Right atrium auricular region (tissue), 2 donors: ENCODE measurements at places on chromosomes 2 and 18.

GRCh38 chr2:216082805-216083204 is 1.1 kb downstream of the TMEM169 start:
- DNase-seq, result no peak

GRCh38 chr2:105861200-105861599 is 116.5 kb downstream of the NCK2 start:
- DNase-seq, result no peak

DNA sequence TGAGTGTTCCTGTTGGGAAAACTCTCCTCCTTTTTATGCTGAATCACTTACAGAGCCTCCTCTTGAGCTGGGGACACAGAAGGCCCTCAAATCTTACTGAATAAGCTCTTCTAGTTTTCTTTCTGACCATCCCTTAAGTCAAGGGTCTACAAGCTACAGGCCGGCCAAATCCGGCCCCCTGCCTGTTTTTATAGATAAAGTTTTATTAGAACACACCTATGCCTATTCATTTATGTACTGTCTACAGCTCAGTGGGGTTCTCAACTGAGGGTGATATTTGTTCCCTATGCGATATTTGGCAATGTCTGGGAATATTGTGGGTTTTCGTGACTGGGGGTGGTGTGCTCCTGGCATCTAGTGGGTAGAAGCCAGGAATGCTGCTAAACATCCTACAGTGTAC is 14.0 kb downstream of the CDC42EP3 start:
- DNase-seq, result no peak

DNA sequence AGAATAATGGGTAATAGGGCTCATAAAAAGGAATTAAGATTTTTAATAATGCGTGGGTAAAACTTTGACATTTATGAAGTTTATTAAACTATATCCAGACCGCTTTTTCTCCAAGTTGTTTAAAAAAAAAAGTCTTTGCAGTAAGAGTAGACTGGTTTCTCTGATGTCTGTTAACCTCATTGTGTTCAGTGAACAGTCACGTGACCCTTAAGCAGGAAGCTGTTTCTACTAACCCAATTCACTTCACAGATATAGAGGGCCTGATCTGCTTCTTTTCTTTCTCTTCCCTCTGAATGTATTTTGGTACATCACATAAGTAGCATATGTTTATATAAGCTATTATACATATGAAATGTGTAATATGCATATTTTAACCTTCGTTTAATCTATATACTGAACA is 1011.3 kb upstream of the CELF4 start:
- no peak for DNase-seq

DNA sequence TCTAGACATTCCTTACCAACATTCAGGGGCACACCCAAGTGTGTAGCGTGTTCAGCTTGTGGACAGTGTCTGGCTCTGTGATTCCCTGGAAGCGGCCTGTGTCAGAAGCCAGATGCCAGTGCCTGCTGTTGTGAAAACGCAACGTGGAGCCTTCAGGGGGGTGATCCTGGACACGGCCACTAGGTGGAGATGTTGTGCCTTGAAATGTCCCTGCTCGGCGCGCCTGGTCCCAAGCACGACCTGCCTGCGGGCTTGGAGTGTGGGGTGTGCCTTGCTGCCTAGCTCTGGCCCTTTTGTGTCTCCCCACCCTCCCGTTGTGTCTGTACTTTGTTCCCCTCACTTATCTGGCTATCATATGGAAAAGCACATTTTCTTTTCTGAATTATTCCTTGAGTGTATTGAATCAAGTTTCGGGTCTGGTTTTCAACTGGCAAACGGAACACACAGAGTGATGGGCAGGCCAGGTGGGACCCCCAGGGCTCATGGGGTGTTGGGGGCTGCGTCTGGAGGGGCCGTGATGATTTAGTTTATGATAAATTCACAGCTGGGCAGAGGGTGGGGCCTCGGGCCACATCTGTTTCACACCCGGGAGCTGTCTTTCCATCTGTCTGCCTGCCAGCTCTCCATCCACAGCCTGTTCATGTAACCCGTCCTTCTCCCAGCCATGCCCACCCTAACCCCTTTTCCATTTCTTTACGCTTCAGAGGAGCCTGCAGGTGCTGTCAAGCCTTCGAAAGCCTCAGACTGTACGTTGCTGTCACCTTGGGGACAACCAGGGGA is 95.5 kb downstream of the DYSF start:
- peak; percentile 84 for DNase-seq

GRCh38 chr18:57018845-57019244 is 128.0 kb upstream of the BOD1L2 start:
- no peak for DNase-seq

DNA sequence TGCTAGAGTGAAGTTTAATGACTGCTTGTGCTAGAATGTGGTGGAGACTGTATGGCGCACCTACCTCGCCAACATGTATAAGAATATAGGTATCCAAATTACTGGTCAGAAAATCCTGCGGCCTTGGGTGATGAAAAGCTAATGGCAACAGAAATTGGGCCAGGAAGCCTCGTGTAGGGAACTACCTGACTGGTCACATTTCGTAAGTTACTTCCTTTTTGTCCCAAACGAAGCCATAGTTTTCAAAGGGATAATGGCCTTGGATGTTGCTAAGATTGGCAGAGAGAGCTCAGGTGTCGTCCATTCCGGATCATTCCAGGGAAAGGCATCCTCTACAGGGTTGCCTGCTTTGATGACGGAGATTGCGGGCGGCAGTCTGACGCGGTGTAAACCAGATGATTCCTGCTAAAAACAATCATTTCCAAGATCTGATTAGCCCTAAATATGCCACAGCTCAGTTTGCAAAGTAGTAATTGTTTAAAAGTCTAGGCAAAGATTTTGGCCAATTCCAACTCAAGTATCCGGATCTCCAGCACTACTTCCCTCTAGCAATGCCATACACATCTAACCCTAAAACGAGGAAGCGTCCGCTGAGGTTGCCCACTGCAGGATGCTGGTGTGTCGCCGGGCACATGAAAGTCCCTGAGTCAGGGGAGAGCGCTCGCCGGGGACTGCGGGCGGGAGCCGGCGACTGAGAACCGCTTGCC is 708 bp upstream of the MALT1 start:
- no peak for DNase-seq

DNA sequence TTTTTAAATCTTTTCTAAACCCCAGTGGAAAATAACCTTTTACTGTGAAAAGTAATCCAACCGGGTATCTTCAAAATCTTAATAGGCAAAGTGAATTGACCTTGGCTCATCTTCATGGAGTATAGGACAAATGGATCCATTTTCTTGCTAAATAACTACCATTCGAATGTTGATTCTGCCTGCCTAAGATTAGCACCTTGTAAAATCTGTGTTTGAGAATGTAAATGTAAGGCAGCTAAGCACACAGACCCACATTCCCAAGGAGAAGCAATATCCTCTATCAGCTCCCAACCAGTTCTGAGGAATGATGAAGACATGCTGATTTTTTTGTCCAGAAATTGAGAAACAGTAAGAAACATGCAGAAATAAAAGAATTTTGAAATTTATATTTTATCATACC is 509.8 kb upstream of the SMIM21 start:
- no peak for DNase-seq

GRCh38 chr2:225471482-225471881 is 72.0 kb downstream of the NYAP2 start:
- no peak for DNase-seq

DNA sequence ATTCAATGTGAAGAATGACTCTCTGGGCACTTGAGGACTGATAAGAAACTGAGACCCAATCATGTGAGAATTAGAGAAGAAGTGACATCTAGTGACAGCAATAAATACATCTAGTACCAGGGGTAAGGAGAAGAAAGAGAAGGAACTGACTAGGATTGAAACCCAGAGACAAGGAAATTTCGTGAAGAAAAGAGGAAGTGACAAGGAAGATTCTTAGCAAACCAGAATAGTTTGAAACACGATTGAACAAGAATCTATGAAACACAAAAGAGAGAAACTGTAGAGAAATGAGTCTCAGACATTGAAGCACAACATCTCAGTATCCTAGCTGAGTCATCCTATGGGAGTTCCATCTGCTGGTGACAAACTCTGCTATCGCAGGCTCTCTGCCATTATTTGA is 571.9 kb upstream of the PKDCC start:
- DNase-seq, result no peak

- no peak for DNase-seq
Observed at GRCh38 chr2:141109633-141110032, 1021.2 kb downstream of the LRP1B start.

DNA sequence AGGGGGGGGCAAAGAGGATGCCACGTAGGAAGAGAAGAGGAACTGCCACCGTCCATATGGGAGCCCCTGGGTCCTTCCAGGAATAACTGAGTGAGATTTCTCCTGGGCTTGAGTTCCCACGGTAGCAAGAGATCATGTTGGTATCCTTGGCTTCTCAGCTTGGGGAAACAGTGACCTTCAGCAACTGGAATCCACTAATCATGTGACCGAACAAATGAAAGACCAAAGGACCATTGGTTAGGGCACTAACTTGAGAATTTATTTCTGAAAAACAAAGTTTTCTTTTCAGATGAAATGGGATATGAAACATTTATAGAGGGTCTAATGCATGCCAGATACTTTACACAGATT is 259.4 kb upstream of the ID2 start:
- DNase-seq, result no peak

DNA sequence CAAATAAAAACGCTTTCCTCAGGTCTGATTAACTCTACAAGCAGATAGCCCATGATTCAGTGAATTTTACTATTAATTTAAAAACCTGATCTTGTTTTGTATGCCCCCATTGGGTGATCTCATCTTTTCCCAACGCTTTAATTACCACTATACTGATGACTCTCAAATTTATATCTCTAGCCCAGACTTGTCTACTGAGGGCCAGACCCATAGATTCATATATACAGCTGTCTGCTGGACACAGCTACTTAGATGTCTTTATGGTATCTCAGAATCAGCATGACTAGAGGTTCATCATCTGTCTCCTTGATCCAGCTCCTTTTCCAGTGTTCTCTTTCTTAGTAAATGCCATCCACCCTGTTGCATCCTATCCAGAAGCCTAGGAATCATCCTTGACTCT is 33.8 kb downstream of the TAF1B start:
- DNase-seq, result no peak

GRCh38 chr18:7307526-7307925 is 76.6 kb downstream of the LRRC30 start:
- DNase-seq, result peak; percentile 28

DNA sequence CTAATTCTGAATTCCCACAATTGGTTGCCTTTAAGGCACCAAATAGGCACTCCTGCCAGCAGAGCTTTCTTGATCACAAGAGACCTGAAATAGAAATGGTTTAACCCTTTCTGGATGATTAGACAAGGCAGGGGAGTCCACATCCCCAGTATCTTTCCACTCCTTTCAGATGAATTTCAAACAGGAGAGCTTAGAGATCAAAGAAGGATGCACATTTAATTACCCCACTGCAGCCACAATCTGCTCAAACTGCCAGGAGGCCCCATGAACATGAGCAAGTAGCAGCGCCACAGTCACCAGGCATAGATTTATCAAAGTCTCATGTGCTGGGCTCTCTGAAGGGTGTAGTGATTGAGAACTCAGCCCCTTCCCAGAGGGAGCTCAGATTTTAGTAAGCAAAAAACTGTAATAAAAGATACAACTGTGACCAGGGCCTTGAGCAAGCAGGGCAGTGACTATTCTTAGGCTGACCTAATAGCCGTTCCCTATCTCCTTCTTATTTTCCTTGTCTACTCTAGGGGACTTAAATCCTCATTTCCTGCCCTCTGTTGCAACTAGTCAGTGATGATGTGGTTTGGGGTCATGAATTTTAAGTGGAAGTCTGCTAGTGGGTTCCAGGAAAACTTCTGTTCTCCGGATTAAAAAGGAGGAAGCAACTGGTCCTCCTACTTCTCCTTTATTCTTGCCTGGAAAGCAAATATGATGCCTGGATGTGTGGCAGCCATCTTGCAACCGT is 53.7 kb downstream of the SLC4A3 start:
- DNase-seq, result no peak

DNA sequence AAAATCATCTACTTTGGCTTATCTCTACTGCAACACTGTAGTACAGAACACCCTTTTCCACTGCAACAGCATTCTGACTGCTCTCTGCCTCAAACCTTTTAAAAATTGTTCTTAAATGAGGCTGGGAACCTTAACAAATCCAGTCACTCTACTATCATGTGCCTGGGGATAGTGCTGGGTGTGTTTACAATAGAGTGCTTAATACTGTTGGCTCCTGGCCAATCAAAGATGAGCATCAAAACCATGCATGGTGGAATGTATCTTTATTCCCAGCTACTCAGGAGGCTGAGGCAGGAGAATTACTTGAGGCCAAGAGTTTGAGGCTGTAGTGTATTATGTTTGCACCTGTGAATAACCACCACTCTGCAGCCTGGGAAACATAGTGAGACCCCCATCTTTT is 7.4 kb downstream of the ANKAR start:
- DNase-seq, result no peak

GRCh38 chr2:217616936-217617335 is 385.9 kb downstream of the TNS1 start:
- DNase-seq, result no peak

GRCh38 chr2:122627388-122627787 is 871.9 kb downstream of the TSN start:
- no peak for DNase-seq

- DNase-seq, result no peak
Observed at GRCh38 chr2:165601928-165602521, 132.5 kb downstream of the CSRNP3 start.

DNA sequence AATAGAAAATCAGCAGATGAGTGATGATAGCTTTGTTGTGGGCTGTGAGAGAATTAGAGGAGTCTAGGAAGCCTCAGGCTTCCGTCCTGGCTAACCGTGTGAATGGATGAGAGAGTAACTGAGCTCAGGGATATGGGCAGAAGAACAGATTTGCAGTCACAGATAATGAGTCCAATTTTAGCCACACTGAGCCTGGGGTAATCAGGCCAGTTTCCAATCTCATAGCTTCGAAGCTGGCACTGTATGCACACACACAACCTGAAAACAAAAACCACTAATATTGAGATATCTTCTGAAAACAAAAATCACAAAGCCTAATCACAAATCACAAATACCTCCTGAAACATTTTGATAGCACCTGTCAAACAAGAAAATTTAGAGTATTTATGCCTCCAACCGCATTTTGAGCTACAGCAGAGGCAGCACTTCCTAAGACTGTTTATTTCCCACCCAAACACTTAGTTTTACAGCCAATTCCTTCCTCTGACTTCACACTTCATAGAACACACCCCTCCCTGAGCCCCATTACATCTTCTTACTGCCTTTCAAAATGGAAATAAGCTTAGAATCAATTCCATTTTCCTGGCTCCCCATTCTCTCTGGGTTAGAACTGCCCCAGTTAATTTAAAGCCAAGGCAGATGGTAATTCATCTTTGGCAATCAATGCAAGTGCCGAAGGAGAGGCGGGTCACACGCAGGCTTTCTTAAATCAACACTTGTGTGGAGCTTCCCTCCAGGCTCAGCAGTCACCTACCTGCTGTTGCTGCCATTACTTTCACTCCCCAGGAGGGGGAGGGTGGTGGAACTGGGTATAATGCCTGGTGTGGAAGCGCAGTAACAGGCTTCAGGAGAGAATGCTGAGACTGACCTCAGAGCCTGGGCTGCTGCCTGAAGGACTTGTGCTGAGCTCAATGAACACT is 18.9 kb downstream of the TTR start:
- no peak for DNase-seq

GRCh38 chr18:50658601-50659000 is 98.7 kb downstream of the MAPK4 start:
- no peak for DNase-seq
